GM23338 (cell line): ENCODE measurements at places on chromosomes 16 and 17. TPM values are rescaled to one million over a fixed set of nuclear protein-coding genes. Genes with fewer than 3 reads are reported as not detected.

Gene HLF
- 0.28 and 0.35 TPM in 2 replicates for total RNA-seq

Gene NRN1L
- total RNA-seq, result 13.8 and 14.0 TPM in 2 replicates

Gene ELMO3
- total RNA-seq, result 16.2 and 18.3 TPM in 2 replicates

Gene TEKT3
- total RNA-seq, result 1.6 TPM in 2 replicates

Gene RNF112
- total RNA-seq, result 1.5 and 4.1 TPM in 2 replicates

Gene ENPP7
- total RNA-seq, result not detected in 2 replicates

Gene WFIKKN2
- not detected in 2 replicates for total RNA-seq

DNA sequence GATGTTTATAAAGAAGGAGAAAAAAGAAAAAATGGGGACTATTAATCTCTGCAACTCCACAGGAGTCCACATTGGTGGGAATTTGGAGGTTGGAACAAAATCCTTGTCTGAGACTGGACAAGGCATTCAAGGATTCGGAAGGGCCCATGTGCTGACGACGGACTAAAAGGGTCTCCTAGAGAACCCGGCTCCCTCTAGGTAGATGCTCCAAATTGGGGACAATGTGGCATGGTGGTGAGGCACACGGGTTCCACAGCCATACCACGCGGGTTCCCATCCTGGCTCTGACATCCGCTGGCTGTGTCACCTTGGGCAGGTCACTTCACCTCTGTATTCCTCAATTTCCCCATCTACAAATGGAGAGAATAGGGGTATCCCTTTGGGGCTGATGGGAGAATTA, 227.4 kb downstream of the C16orf78 start:
- DNase-seq, result no peak

- DNase-seq, result peak; percentile 79
Measured at GRCh38 chr16:56637814-56638750, at the start of gene MT1A. Gene MT1A, plus strand, starts transcription at chr16:56638666. Its CDS starts 73 bp downstream, at chr16:56638739.

GRCh38 chr17:27339198-27339835, 45.4 kb downstream of the WSB1 start:
- no peak for DNase-seq

- DNase-seq, result no peak
Measured at GRCh38 chr16:88705801-88706228, 393 bp downstream of the RNF166 start.

DNA sequence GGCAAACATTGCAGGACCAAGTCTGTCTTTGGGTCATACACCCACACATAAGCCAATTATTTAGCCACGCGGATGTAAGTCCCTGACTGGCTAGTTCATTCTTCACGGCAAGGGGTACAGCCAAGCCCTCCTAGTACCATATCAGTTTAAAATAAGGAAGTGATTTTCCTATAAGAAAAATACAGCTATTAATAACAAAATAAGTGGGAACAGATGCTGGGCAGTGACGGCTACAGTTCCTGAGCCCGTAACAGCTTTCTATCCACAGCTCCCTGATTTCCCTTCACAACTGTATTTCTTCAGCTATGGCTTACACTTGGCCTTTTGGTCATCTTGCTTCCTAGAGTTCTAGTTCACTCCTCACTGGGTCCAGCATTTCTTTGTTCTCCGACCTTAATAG, 542.4 kb upstream of the C16orf82 start:
- DNase-seq, result no peak

GRCh38 chr17:27360507-27360906, 66.6 kb downstream of the WSB1 start:
- DNase-seq, result no peak

GRCh38 chr16:586047-586644, 3.7 kb upstream of the RAB40C start:
- no peak for DNase-seq

DNA sequence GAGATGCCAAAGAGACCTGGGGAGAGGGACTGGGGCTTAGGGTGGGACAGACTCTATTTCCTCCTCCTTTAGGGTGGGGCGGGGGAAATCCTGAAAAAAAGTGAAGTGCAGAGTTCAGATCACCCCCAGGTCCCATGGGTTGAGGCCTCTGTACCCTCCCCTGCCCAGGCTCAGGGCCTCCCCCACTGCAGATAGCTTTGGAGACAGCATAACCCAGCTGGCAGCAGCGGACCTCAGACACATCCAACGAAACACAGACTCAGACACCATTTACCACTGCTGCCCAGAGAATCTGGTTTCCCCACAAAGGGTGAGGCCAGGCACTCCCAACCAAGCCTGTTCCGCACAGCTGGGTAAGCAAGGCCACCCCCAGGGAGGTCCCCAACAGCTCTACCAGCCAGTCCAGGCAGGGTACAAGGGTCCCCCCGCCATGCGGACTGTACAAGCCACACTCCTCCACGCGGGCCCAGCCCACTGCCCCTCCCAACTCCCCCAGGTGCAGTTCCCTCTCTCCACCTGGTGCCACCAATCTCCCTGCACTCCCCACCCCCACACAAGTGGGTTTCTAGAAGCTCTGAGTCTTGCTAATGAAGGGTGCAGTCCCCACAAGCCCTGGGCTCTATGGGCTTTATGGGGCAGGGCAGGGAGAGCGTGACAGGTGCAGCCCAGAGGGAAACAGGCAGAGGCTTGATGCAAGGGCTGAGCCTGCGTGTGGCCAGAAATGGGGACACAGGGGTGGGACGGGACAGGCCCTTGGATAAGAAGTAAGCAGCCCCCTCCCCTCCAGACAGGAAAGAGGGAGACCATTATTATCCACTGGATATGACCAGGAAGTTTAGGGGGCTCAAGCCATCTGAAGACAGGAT, 8.9 kb downstream of the RHBDF2 start:
- DNase-seq, result no peak

DNA sequence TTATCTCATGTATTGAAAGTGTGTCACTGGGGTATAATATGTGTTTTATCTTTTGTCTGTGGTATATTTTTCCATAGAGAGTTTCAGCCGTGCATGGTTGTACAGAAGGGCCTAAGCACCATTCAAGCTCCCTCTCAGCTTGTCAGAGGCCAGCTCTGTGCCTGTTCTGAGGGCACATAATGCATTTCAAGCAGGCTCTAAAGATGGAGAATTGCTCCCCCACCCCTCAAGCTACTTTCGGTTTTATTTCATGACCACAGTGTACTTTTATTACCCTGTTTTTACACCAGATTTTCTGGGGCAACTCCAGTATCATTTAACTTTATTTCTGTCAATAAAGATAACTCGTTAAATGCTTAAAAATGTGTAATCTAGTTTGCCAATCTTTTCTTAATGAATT, 131.7 kb downstream of the SHISA6 start:
- DNase-seq, result no peak
